ENCODE measurements at places on chromosomes 16 and 17.

DNA sequence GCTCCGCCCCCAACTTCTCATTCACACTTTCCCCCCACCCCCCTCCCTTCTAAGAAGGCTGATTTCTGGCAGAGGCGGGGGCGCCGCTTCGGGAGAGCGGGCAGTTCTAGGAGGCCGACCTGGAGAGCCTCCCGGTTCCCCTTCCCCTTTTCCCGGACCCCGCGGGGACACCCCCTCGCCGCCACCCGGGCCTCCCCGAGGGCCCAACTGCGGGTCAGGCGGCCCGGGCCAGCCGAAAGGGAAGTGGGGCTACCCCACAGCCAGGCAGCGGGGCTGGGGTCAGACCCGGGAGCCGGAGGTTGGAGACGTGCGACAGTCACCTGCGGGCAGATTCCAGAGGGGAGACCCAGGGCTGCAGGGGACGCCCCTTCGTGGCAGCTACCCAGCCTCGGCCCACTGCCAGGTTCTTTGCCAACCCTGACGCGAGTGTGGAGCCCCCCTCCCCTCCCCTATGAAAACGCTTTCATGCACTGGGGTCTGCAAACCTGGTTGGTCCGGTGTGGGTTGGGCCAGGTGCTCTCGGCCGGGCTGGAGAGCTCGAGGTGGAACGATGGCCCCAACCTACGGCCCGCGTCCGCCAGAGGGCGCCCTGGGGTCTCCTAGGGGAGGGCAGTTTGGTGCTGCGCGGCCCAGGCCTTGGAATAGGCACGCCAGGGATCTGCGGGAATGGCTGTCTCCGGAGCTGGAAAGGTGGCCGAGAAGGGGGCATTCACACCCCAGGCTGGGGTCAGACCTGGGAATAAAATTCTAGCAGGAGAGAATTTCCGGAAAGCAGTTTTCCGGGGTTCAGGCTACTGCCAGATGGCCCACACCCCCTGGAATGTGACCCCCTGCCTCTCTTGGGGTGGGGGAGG, 721 bp upstream of the SOCS3 start:
- DNase-seq = peak; percentile 97

- no peak for DNase-seq
These were observed 26.5 kb downstream of the MAP1LC3B start for GRCh38 chr16:87418644-87419043.

GRCh38 chr17:33523577-33523981, 230.5 kb upstream of the ASIC2 start:
- peak; percentile 79 for DNase-seq

GRCh38 chr16:56974549-56975300, 13.0 kb downstream of the CETP start:
- peak; percentile 29 for DNase-seq

- DNase-seq = no peak
These were observed 453.2 kb upstream of the SOX9 start for GRCh38 chr17:71667661-71668060.

GRCh38 chr16:85541181-85541580, 71.9 kb upstream of the GSE1 start:
- DNase-seq = no peak

GRCh38 chr16:7597677-7598076, 265.0 kb downstream of the RBFOX1 start:
- no peak for DNase-seq

GRCh38 chr16:49513040-49513439, 139.4 kb downstream of the C16orf78 start:
- no peak for DNase-seq

- no peak for DNase-seq
These were observed 908 bp downstream of the TMEM98 start for GRCh38 chr17:32928586-32929535.
